Left hindlimb (tissue), 1 donor: ENCODE measurements at places on chromosomes 11 and 22.
A peak's percentile ranks its signal among the peaks of the same experiment; 100 is the strongest.

DNA sequence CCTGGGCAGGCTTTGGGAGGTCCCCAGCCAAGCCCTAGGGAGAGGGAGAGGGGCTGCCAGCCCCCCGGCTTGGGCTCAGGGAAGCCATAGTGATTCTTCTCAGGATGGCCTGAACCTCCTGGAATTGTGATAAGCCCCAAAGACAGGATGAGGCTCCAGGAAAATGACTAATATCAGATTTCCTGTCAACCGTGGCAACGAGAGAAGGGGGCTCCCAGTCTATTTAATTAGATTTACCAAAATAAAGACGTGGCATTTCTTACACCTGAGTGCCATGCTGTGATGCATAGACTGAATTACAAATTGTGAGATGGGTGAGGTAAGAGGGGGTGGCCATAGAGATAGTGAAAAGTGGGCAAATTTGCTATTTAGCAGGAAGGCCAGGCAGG is 20.4 kb downstream of the SERPINH1 start:
- no peak for DNase-seq

DNA sequence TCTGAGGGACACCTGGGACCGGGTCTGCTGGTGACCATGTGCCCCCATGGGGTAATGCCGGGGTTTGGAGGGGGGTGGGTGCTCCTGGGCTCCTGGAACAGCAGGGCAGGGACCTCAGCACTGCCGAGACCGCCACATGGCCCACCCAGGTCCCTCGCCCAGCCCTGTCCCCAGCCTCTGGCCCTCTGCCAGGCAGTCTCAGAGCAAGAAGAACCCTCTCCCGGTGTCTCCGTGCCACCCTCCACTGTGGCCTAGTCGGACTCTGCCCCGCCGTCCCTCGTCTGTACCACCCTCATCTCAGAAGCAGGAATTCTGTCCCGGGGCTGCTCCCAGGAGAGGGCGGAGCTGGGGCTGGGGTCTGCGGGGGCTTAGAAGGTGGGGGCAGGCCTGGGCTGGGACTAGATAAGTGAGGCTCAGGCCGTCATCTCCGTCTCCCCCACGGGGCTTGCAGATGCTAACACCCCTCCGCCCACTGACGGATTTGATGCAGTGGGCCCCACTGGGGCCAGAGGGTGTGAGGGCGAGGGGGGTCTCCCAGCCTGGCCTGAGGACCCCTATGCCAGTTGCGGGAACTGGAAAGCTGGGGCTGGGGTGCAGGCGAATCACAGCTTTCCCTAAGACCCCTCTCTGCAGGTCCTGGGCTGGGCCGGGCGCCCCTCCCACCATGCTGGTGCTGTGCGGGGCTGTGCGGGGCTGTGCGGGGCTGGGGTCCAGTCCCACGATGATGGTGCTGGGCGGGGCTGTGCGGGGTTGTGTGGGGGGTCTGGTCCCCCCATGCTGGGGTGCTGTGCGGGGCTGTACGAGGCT is 1.1 kb downstream of the MUC5AC start:
- peak; percentile 17 for DNase-seq

DNA sequence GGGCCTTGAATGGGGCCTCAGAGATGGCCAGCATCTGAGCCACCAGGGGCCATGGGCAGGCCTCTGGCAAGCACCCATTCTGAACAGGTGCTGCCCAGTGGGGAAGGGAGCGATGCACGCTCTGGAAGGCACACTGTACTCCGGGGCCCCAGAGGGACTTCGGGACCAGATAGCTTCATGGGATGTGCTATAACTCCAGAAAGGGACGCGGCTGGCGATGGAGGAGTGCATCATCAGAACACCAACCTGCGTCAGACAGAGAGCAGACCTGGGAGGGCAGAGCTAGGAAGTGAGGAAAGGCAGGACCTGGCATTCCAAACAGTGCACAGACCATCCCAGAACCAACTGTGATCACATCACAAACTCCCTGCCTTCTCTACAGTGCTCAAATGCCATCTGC is 16.8 kb downstream of the DGCR2 start:
- no peak for DNase-seq

DNA sequence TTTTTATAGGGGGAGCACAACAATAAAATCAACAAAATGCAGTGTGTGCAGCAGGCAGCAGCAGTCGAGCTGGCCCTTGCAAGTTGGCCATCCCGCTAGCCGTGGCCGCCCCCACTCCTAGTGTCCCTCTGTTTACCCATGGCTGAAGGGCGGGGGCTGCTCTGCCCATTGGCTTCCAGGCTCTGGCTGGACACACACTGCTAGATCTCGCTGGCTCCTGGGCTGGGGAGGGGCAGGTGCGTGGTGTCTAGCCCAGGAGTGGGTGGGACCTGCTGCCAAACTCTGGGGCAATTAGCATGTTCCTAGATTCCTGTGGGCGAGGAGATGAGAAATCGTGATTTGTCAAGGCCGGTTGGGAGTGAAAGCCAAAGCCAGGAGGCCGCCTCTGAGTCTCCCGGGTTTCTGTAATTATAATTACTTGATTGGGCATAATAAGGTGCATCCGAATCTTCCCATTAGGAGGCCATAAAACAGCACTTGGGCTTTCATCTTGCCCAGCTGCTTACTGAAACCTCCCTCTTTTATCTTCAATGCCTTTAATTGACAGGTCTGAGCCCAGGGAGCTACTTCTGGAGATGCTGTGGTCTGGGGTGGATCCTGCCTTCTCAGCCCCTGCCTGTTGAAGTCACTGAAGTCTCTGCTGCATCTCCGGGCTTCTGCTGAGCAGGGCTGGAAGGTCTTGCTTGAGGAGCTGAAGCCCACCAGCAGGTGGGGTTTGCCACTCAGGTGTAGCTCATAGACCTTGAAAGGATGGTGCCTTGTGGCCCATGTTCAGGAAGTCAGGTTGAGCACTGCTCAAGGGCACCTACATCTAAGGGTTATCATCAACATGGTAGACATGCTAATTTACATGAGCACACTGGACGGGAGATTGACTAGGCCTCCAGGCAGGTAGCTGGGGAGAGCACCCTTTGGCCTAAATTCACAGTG is 44.5 kb upstream of the DKK3 start:
- no peak for DNase-seq

DNA sequence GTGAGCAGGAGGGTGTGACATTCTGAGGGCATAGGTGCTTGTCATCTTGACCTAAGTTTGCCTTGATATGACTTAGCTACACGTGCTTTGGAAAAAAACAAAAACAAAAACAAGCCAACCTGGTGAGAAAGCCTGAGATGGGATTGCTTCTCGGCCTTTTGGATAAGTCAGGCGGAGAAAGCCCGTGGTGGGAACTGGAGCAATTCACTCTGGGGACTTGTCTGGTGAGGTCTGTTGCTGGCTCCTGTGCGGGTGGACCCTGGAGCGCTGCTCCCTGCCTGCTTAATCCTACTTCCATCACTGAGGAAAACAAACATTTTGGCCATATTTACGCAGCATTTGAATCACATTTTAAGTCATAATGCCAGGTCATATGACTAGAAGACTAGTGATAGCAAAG is 100.3 kb downstream of the SNX19 start:
- DNase-seq: no peak

- DNase-seq: peak; percentile 52
Observed at GRCh38 chr11:121829159-121829643, 286.8 kb downstream of the BLID start.
